Occipital lobe (tissue), 3 donors: ENCODE measurements at places on chromosomes 6 and 20. TPM values are rescaled to one million over a fixed set of nuclear protein-coding genes. Genes with fewer than 3 reads are reported as not detected.

DNA sequence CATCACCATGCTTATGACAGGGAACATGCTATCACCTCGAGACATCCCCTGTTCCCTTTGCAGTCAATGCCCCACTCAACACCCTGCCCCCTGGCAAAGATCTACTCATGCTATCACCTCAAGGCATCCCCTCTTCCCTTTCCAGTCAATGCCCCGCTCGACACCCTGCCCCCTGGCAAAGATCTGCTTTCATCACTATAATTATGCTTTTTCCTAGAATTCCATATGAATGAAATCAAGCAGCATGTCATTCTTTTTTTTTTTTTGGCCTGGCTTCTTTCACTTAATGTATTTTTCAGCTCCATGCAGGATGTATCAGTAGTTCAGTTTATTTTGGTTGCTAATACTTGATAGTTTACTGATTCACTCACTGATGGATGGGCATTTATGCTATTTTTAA is 554.9 kb downstream of the CDH26 start:
- DNase-seq: no peak

The PACRG gene
- 6.7 TPM for total RNA-seq

DNA sequence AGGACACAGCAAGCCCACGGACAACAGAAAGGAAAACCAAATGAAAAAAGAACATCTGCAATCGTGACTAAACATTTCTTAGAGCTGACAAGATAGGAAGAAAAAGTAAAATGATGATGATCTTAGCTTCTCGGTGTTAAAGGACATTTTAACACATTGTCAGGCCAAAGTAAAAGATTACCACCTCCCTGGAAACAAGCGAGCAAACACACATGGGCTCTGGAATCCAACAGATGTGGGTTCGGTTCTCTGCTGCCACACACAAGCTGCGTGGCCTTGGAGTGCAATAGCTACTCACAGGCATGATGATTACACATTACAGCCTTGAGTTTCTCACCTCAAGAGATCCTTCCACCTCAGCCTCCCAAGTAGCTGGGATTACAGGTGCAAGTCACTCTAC is 7.5 kb upstream of the AAR2 start:
- no peak for DNase-seq

DNA sequence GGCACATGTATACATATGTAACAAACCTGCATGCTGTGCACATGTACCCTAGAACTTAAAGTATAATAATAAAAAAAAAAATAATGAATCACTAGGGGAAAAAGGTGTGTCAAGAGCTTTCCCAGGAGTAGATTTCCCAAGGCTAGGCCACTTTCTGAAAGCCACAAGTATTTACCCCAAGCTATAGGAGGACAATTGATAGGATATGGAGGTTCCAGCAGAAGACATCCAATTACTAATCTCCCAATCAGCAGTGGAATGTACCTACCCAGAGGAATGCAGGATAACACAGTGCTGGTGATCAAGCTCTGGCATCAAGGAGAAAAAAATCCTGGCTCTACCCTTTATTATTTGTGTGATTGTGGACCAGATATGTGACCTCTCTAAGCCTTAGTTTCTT is 562.7 kb downstream of the RFPL4B start:
- DNase-seq: no peak

DNA sequence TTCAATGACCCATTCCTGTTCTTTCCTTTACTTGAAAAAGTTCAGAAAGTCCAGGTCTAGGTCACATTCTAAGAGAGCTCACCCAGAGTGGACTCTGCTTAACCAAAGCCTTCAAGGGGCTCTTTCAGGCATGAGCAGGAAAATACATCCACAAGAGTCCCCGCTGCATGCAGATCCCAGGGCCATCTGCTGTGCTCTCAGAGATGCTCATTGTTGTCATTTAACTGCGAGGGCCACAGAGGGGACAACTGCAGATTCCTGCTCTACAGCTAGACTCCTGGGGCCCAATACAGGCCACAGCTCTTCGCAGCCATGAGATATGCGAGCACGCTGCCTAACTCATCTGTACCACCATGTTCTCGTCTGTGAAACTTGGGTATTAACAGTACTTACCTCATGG is 295.6 kb upstream of the QKI start:
- no peak for DNase-seq

- DNase-seq: peak; percentile 14
These were observed 149.8 kb downstream of the BTBD9 start for GRCh38 chr6:38489951-38490350.

The RFX6 gene
- total RNA-seq: not detected

DNA sequence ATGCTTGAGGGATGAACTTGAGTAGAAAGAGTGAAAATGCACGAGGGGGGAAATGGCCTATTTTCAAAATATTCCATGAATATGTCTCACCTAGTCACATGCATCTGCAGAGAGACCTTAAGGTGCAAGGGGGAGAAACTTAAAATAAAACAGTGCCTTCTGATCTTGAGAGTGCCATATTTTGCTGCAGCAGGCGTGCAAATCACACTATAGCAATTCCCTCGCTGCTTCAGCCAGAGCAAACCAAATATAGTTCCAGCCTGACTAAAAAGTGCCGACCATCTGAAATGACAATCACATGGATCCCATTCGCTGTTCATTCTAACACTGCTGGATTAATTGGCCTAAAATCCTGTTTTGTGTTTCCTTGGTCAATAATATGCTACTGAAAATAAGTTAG is 26.3 kb downstream of the KIAA0319 start:
- DNase-seq: no peak

The SCUBE3 gene
- total RNA-seq: 1.7 TPM

GRCh38 chr20:14507711-14508110 is 170.3 kb upstream of the FLRT3 start:
- no peak for DNase-seq

The MEP1A gene
- total RNA-seq: not detected

DNA sequence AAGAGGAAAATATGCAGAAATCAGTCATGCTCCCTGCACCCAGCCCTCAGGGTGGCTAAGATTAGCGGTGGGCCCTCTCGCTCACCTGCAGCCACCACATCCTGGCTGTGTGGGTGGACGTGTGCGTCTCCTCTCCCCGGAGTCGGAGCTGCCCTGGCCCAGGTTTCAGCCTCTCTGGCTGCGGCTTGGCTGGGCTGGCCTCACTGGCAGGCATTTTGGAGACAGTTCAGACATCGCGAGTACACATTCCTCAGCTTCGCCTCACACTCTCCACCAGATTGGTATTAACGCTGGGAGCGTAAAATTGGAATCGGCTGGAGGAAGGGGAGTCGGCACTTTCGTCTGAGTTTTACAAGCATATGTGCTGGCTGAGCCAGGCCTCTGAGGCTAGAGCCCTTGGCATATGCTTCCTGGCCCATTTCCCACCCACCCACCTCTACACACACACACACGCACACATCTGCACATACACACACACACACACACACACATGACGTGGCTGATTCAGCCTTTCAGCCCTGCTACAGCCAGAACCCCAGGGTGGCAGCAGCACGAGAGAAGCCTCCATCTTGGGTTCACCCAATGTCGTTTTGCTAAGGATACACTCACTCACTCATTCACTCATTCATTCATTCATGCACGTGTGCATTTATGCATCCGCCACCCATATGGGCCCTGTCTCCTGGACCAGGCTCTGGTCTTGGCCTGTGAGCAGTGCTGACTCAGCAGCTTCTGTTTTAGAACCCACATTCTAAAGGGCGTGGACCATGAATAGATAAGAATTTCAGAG is 42.9 kb downstream of the BCAS4 start:
- DNase-seq: no peak

The HRH3 gene
- 0.47 TPM for total RNA-seq

DNA sequence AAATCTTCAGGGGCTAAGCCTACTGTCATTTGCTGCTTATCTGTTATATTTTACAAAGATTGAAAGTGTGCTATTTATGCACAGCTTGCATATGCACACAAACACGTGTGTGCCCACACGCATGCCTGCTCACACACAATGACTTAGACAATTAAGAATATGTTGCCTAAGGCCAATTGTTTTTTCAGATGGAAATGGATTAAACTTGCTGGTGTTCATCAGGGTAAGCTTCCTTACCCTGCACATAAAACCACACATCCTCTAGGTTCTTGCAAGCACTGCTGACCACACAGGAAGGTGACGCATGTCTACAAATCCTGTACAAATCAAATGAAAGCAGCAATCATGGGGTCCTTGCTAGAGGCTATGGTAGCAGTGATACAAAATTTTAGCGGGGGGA is 58.4 kb downstream of the GJA10 start:
- no peak for DNase-seq

- no peak for DNase-seq
These were observed 694.6 kb downstream of the QKI start for GRCh38 chr6:164108869-164109769.

GRCh38 chr20:35598899-35599775 is 16.5 kb upstream of the SPAG4 start:
- no peak for DNase-seq

- DNase-seq: no peak
These were observed 3.6 kb upstream of the SLC52A3 start for GRCh38 chr20:771741-772464.

The CNR1 gene
- 327 TPM for total RNA-seq

- no peak for DNase-seq
These were observed 14.8 kb downstream of the FAXC start for GRCh38 chr6:99334526-99335127.

The PI3 gene
- not detected for total RNA-seq

DNA sequence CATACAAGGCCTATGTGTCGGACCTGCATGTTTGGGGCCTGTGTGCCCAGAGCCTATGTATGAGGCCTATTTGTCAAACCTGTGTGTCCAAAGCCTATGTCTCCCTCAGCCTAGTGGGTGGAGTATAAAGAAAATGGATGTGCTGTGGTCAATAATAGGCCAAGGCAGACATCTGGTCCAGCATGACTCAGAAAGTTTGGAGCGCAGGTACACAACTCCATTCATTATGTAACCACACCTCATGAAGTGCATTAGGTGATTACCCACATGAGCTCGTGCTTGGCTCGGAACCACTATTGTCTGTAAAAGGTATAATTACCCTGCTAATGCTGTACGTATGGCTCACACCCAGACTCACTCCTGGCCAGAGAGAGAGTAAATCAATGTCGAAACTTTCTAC is 302.4 kb upstream of the POU3F2 start:
- no peak for DNase-seq

The PIM1 gene
- 22.8 TPM for total RNA-seq

DNA sequence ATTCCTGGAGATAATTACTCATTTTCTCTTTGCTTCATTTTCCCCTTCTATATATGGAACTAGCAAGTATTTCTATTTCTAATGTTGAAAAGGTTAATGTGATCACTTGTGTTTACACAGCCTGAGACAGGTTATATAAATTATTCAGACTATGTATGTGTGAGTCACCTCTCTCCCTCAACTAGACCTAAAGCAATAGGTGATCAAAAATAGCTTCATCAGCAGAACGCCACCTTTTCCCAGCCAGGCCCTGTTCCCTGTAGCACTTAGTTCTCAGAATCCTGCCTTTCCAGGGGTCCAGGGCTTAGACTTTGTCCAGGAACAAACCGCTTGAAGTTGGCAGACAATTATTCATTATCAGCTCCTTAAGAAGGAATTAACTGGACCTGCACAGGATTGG is 125.3 kb upstream of the EXOC2 start:
- no peak for DNase-seq

The LRRC73 gene
- total RNA-seq: 2.7 TPM

DNA sequence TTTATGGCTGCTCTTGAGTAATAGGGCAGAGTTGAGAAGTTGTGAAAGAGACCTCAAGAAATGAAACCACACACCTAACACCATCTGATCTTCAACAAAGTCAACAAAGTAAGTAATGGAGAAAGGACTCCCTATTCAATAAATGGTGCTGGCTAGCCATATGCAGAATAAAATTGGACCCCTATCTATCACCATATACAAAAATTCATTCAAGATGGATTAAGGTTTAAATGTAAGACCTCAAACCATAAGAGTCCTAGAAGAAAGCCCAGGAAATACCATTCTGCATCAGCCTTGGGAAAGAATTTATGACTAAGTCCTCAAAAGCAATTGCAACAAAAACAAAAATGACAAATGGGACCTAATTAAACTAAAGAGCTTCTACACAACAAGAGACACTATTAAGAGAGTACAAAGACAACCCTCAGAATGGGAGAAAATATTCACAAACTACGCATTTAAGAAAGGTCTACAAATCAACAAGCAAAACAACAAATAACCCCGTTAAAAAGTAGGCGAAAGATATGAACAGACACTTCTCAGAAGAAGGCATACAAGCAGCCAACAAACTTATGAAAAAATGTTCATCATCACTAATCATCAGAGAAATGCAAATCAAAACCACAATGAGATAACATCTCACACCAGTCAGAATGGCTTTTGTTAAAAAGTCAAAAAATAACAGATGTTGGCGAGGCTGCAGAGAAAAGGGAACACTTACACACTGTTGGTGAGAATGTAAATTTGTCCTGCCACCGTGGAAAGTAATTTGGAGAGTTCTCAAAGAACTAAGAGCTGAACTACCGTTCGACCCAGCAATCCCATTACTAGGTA is 4.0 kb downstream of the MAP3K5 start:
- no peak for DNase-seq

DNA sequence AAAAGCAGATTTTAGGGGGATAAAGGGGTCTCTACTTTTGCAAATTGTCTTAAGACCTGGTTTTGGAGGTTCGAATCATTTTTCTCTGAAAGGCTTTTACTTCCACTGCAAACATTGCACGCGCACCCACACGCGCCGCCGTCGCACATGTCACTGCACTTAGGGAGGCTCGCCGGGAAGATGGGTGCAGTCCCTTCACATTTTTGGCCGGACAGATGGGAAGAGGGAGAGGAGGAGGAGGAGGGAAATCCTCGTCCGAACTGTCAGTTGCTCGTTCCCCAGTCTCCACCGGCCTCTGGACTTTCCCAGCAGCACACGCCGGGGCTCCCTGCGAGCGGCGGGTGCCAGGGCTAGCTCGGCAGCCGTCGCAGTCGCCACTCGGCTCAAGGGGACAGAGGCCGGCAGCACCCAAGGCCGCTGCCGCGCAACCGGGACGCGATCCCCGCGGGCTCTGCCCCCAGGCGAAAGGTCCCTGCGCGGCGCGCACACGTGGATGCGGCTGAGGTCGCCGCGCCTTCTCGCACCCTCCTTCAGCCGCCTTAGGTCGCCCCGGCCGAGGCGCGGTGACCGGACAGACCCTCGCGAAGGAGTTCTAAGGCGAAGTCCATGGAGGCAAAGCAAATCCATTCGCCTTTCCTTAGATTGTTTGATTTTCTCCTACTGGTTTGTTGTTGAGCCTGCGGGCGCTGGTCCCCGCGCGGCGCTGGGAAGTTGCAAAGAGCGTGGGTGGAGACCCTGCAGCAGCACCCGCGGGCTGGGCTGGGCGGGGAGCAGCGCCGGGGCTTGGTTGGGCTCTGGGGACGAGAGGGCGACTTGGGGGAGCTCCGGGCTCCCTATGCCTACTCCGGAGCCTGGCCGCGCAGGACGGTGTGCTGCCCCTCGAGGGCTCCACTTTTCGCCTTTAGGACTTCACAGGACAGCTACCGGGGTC is 1.2 kb downstream of the MYB start:
- no peak for DNase-seq

GRCh38 chr6:169083508-169083874 is 170.2 kb downstream of the THBS2 start:
- DNase-seq: no peak

GRCh38 chr6:29834564-29835436 is 7.2 kb downstream of the HLA-G start:
- DNase-seq: no peak
